ENCODE measurements at places on chromosomes 3 and 15. TPM values are rescaled to one million over a fixed set of nuclear protein-coding genes. Genes with fewer than 3 reads are reported as not detected.

GRCh38 chr3:193842029-193842798 is 249.2 kb downstream of the OPA1 start:
- DNase-seq, result no peak

DNA sequence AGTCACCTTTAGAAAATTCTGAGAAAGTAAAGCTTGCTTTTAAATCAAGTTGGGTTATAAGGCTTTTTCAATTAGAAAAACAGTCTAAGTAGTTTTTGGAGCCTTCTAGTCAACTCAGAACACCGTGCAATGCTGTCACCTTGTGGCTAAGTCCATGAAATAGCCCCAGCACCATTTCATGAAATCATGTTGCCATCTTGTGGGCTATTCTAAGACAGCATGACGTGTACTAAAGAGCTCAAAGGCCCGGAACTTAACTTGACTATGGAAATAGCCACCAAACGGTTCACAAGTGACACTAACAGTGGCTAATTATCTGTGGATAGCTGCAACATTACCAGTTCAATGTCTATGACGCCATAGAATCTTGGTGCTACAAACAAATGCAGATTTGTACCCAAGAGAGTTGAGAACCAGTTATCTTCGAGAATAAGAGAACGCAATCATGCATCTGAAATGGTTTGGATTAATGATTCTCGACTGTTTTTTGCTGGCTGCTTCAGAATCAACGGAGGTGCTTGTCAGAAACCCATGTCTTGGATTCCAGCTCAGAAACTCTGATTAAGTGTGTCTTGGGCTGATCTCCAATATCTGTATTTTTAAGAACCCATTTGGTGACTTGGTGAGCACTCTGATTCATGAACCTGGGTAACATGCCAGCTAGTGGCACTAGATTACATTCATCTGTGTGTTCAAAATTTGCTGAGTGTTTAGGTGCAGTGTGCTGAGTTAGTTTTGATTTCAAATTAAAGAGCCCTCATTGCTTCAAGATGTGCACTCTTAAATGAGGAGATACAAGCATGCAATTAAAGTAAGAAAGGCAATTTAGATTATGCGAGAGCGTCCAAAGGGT is 111.2 kb upstream of the MCTP2 start:
- DNase-seq, result peak; percentile 92

GRCh38 chr15:94230883-94231722 is at the start of gene MCTP2:
TSS of gene MCTP2 (plus strand) at chr15:94231561. CDS start at chr15:94298266, 66,705 bp downstream.
- peak; percentile 94 for DNase-seq

DNA sequence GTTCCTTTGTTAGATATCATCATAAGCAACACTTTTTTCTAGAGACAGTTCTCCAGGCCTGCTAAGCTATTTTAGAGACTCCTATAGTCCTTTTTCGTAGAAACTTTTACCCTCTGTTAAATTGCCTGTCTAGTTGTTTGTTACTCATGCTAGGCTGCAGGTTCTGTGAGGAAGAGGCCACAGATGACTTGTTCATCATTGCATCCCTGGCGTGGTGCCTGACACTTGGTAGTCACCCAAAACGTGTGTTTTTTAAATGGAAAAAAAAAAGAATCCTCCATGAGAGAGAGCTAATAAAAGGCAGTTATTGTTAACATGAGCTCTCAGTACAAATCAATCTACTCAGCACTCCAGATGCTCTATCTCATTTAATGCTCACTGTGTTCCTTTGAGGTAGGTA is 35.1 kb downstream of the CCDC54 start:
- DNase-seq, result peak; percentile 37

SYNPR gene
- not detected for total RNA-seq

FHIT gene
- total RNA-seq, result 2.2 TPM

FOXB1 gene
- total RNA-seq, result not detected

Data from fibroblast of villous mesenchyme (primary cell).